ENCODE measurements at places on chromosomes 3 and 15.

- DNase-seq: peak; percentile 45
Measured at GRCh38 chr3:158101335-158102241, 4.6 kb downstream of the SHOX2 start.

DNA sequence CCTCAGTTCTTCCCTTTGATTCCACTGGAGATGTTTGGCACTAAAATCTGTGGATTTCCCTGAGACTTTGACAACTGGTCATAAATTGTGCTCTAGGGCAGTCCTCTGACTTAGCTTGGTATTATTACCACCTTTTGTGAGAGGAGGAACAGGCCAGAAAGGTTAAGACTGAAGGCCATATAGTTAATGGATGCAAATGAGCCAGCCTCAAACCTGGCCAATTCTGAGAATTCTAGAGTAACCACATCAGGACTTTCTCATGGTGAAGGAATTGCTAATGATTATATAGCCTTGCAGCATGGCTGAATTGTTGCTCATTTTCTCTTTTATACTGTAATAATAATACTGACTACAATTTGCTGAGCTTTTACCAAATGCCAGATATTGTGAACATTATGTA lies 162.5 kb downstream of the CADPS start:
- DNase-seq: no peak

- DNase-seq: no peak
Measured at GRCh38 chr3:168579010-168579409, 483.3 kb upstream of the GOLIM4 start.

DNA sequence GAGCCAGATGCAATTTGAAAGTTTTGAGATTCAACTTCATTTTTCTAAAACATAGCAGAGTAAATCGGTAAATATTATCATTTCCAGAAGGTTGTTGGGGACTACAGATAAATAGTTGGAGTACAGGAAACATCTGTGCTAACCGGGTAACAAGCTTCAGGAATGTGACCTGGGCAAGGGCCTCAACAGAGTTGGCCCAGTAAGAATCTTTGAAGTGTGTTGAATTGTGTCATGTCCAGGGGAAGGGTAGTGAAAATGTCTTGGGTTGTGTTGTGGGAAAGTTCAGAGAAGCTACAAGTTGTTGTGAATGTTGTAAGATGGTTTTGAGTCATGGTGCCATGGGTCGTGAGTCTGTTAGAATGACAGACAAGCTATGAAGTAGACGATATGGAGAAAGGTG lies 35.7 kb downstream of the SQOR start:
- DNase-seq: no peak

DNA sequence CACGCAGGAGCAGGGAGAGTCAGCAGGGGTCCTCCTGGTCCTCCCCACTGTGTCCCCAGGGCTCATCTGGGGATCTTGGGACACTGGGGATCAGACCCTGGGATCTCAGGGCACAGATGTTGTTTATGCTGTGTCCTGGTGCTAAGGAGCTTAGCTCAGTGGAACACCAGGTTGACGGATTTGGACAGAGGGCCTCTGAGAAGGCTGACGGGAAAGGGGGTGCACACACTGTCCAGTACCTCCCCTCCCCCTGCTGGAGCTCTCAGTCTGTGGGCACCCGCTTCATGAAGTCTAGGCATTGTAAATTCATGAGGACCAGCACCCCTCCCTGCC lies 21.9 kb upstream of the SEMA3F start:
- DNase-seq: no peak

DNA sequence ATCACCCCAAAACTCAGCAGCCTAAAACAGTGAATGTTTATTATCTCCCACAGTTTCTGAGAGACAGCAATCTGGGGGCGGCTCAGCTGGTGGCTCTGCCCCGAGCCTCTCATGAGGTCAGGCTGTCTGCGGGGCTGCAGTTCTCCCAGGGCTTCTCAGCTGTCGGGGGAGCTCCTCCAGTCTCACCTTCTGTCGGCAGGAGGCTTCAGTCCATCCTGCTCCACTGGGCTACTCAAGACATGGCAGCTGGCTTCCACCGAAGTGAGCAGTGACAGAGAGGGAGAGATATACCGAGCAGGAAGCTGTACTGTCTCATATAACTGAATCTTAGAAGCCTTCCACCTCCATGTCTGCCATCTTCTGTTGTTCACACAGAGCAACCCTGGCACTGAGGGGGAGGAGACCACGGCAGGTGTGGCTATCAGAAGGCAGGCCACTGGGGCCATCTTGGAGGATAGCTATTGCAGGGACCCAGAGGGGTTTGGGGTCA lies 72.8 kb upstream of the ITGA11 start:
- DNase-seq: peak; percentile 17

GRCh38 chr3:23701716-23702597 lies 103.8 kb upstream of the UBE2E1 start:
- DNase-seq: peak; percentile 31

- DNase-seq: no peak
Measured at GRCh38 chr3:111636366-111636885, 41.3 kb upstream of the ZBED2 start.

DNA sequence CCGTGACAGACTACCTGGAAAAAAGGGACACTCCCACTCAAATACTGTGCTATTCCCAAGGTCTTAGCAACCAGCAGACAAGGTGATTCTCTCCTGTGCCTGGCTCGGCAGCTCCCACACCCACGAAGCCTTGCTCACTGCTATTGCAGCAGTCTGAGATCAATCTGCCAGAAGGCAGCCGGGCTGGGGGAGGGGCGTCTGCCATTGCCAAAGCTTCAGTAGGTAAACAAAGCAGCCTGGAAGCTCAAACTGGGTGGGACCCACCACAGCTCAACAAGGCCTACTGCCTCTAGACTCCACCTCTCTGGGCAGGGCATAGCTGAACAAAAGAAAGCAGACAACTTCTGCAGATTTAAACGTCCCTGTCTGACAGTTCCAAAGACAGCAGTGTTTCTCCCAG lies 128.4 kb upstream of the SETMAR start:
- DNase-seq: no peak

DNA sequence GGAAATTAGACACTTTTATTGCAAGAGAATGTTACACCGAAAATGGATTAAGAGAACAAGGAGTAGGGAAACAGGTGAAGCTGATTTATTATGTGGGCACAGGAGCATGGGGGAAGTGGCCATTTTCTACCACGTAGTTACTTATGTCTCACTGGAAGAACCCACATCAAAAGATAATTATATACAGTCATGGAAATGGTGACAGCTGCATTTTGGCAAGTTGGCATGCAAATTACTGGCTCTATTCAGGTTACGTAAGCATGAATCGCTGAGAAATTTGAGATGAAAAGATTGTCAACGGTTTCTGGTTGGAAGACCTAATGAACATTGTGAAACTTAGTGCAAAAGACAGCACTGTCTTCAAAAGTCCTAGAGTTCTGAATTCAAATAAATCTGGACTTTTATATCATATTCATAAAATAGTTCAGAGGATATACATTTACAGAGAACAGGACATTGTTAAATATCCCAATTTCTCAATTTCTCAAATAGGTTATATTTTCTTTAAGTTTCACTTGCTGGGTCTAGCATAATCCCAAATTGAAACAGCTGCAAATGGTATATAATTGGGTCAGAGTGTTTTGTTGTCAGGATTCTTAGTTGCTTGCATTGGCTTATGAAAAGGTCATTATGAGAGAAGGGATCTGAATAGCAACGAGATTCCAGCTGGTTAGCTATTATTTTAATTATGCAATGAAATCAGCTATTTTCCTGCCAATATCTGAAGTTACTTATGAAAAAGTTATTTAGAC lies 567.8 kb downstream of the ZPLD1 start:
- DNase-seq: peak; percentile 84

- DNase-seq: no peak
Measured at GRCh38 chr15:80929689-80930088, 59.9 kb downstream of the MESD start.

DNA sequence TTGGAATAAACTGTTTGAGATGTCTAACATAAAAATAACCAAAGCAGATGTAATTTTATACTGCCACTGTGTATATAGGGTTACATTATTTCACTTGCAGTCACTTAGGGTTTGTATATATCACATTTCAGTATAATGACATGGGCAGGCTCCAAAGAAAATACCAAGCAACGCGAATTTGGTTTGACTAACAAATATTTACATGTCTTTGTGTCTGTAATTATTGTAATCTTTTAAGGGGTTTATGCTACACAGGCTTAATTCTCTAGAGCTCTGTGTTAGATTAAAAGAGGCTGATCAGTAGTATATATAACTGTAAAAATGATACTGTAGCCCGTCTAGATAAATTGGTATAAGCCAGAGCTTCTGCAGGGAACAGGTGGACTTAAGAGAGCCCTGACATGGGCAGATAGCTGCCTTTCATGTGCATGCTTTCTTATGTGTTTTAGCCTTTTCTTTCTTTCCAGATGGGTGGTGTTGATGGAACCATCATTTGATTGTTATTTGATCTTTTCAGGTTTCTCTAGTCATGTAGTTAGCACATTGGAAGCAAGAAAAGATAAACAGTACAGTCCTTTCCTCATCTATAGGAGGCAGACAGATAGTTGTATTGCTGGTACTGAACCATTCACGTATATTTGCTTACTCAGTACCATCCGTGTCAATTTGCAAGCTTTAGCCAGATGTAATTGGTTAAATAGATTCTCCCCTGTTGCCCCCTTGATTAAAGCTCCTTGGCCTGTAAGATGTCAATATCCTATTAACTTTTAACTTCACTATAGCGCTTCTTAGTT lies 86.1 kb downstream of the GALK2 start:
- DNase-seq: peak; percentile 69

- DNase-seq: no peak
Measured at GRCh38 chr3:137809509-137809908, 45.4 kb downstream of the SOX14 start.

GRCh38 chr3:110711851-110712516 lies 359.6 kb upstream of the NECTIN3 start:
- DNase-seq: no peak

- no peak for DNase-seq
Measured at GRCh38 chr3:190840146-190840545, 22.3 kb downstream of the GMNC start.

- DNase-seq: no peak
Measured at GRCh38 chr3:10678796-10679376, 137.1 kb upstream of the SLC6A11 start.

DNA sequence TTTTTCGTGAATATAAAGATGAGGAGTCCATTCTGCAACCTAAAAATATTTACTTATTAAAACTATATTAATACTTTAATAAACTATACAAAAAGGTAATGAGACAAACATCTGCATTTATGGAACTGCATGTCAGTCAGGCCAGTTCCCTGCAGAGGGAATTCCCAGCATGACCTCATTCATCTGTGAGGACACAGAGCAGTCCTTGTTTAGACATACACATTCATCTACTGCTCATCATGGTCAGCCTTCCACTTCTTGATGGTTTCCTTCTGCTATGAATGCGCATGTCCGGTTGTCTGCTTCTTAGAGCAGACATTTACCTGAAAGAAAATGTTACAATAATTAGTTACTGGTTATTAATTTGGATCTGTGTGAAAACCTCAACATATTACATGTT lies 3.3 kb upstream of the ACTR8 start:
- no peak for DNase-seq

DNA sequence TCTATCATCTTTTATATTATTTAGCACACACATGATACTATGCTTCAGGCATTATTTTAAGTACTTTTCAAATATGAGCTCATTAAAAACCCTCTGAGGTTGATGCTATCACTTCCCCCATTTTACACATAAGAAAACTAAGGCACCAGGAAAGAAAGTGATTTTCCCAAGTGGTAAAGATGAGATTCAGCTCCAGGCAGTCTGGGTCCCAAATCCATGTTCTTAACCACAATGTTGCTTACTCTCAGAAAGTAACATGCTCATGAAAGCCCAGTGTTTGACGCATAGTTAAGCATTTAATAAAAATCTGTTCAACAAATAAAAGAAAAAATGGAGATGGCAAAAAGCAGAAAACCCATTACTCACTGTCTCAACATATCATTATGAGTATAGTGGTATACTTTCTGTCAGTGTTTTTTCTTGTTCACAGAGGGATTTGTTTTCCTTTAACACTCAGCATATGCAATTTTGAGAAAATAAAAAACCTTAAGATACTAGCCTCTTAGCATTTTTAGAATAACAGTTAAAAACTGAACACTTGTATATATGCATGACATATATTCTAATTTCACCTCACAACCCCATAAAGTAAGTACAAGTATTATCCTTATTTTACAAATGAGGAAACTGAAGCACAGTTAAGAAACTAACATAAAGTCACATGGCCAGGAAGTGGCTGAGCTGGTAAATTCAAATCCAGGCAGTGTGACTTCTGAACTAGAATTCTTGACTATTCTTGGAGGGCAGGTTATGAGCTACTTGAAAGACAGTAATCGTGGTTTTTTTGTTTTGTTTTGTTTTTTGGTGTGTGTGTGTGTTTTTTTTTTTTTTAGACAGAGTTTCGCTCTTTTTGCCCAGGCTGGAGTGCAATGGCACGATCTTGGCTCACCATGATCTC lies 10.4 kb downstream of the PEAK1 start:
- DNase-seq: no peak

- DNase-seq: no peak
Measured at GRCh38 chr3:66035763-66036477, 2.8 kb downstream of the MAGI1 start.

GRCh38 chr3:56988458-56989168 lies 71.9 kb upstream of the SPATA12 start:
- DNase-seq: peak; percentile 96

DNA sequence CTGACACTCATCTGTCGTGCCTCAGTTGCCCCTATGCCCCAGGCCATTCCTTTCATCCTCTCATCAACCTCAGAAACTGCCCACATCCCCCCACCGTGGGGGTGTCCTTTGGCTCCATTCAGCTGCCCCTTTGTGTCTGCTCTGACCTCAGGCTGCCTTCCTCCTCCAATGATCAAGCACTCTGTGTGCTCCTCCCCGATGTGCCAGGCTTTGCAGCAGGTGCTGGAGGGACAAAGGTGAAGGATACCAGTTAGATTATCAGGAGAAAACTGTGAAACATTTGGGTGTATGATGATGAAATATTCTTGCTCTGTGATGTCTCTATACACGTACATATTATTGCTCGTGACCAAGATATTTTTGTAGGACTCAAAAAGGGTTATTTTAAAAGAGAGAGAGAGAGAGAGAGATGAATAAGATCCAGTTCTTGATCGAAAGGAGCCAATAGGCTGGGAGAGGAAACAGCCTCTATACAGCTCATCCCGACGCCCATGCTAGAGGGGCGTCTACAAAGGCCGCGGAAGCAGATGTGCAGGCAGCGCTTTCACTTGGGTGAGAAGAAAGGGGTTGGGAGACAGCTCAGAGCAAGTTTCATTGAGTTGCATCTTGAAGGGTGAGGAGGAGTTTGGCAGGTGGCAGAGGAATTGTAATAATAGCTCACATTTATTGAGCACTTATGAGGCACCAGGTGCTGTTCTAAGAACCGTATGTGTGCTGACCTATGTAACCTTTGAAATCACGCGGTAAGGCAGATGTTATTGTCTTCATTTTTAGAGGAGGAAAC lies 28.3 kb upstream of the ADCY5 start:
- no peak for DNase-seq

All from tongue (tissue), 3 donors.